Activated CD8-positive, alpha-beta memory T cell treated with anti-CD3 and anti-CD28 coated beads for 1 hour (primary cell): ENCODE measurements at places on chromosomes 7 and 10.
A peak's percentile ranks its signal among the peaks of the same experiment; 100 is the strongest.

- DNase-seq: no peak
These were observed 354.5 kb downstream of the WDR11 start for GRCh38 chr10:121205625-121206024.

DNA sequence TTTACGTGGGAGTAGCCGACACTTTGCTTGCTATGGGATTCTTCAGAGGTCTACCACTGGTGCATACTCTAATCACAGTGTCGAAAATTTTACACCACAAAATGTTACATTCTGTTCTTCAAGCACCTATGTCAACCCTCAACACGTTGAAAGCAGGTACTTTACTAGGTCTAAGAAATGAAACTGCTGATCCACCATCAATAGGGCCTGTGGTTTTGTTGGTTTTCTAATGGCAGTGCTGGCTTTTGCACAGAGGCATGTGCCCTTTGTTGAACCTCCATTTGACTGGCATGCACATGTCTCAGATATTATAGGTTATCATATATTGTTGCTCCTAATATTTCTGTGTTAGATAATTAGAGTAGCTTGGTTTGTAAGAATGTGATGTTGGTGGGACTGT lies 123.8 kb downstream of the CFTR start:
- DNase-seq: no peak

DNA sequence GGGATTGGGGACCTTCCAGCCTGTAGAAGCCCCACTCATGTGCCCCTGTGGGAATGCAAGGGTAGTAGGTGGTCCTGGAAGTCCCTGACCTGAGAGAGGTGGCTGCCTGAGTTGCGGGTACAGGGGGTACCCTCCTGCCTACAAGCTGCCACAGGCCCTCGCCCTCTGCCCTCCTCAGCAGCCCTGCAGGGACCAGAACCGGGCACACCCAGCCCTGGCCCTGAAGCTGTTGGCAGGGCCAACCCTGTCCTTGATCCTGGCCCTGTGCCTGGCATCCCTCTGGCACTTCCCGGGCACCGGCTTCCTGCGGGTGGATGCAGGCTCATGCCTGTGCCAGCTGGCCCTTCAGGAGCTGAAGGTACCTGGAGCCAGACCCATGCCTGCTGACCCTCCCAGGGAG lies 54.9 kb upstream of the ELN start:
- no peak for DNase-seq

GRCh38 chr10:93505075-93505474 lies 8.7 kb downstream of the CEP55 start:
- no peak for DNase-seq

GRCh38 chr7:53458636-53459035 lies 423.2 kb downstream of the POM121L12 start:
- DNase-seq: no peak

- no peak for DNase-seq
These were observed 28.6 kb downstream of the ORC5 start for GRCh38 chr7:104179178-104179577.

GRCh38 chr7:90119178-90119971 lies 34.9 kb upstream of the STEAP1 start:
- DNase-seq: no peak

DNA sequence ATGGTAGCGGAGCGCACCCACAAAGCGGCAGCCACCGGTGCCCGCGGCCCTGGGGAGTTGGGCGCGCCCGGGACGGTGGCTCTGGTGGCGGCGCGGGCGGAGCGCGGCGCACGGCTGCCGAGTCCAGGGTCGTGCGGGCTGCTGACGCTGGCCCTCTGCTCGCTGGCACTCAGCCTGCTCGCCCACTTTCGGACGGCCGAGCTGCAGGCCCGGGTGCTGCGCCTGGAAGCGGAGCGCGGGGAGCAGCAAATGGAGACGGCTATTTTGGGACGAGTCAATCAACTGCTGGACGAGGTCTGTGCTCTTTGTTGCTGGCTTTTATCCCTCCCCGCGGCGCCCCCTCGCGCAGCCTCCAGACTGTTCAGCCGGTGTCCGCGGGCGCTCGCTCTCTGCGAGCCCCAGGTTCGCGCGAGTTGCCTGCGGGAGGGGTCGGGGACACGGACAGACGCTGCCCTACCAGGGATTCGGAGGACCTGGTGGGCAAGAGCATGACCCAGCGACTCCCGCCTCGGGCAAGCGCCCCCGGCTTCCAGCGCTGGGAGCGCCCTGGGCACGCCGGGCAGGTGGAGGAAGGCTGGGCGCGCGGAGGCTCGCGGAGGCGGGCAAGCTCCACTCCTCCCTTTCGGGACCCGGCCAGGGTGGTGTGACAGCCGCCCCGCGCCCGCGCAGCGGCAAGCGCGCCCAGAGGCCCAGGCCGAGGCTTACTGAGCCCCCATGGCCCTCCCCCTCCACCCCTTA lies 887 bp downstream of the COL13A1 start:
- DNase-seq: no peak

DNA sequence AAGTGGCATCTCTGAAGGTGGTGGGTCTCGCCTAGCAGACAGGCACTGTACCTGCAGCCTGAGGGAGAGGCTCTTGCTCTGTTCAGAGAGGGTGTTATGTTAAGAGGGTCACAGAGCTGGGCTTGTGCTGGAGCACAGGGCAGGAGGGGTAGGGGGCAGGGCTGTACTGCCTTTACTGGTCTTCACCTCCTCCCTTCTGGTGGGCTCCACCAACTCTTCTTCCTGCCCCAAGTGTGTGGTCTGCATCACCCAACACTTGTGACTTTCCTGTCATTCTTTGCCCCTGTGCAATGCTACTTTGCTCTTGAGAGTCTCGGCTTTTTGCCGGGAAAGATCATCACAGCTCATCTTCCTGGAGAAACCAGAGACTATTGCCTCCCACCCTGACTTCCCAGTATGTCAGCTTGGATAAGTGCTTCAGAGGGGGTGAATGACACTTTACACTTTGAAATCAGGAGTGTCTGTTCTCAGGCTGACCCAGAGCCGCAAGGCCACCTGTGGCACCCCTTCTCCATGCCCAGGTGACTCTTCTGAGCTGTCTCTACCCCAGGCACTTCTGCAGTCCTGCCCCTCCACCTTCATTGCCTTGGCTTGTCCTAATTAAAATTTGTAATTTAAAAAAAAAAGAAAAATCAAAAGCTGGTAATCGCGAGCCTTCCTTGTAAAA lies 38.4 kb upstream of the IKZF1 start:
- DNase-seq: no peak

DNA sequence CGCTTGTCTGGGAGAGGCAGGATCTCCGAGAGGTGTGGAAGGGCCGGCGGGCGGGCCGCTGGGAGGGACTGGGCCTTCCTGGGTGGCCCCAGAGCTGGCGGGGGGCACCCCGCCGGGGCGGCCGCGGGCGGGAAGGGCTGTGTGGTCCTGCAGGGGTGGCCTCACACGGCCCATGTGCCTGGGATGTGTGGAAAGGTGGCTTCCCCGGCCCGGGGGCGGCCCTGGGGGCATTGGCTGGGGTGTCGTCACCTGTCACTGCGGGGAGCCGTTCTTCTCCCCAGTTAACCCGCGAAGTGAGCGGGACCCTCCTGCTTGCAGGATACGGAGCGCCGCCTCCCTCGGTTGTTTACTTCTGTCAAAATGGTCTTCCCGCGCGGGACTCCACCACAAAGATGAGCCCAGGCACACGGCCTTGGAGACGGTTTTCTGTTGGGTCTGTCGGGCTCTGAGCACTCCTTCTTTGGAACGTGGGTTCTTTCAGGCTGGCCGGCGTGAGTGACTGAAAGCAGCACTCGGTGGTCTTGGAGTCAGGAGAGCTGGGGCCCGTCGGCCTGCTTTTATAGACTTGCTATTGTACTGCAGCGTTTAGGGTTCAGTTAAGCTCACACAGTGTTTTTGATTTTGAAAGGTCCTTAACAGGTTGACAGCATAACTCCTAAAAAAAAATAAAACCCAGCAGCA lies 700 bp downstream of the SMC3 start:
- peak; percentile 7 for DNase-seq

GRCh38 chr10:75531571-75532031 lies 100.2 kb downstream of the LRMDA start:
- DNase-seq: no peak

DNA sequence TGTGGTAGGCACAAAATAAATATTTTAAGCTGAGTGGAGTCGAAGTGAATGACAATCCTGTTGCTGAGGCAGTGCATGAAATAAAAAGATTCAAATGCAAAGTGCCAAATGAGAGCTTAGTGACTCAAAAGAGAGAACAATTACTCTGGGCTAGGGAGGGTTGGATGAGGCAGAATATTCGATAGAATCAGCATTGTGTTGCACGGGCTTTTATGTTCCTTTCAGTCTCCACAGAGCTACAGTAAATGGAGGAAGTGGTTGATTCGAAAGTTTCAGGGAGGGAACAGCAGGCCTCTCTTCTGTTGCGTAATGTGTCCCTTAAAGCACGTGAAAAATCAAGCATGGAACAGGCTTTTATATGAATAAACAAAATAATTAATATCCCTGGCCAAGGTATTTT lies 599.3 kb upstream of the CELF2 start:
- no peak for DNase-seq

DNA sequence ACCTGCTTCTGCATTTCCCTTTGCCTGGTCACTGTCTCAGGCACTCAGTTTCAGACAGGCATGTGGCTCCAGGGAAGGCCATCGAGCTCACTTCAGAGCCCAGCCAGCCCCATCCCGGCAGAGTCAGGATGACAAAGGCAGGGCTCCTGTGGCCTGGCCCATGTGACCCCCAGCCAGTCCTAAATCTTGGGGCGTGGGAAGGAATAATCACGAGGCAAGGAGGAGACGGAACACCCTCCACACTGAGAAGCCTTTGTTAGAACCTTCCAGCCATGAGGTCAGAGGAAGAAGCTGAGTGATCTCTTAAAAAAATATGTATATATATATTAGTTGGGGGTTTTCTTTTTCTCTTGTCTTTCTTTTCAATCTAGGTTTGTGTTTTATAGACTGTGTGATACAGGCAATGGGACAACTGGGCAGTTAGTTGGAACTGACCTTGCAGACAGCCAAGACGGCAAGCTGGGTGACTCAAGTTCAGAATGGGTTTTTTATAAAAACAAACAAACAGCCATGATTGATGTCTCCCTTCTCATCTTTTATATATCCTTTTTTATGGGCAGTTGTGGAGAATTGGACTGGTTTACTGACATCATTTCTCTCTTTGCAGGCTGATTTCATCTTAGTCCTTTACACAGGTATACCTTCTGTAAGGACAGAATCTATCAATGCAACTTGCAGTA lies 60.8 kb downstream of the CHN2 start:
- DNase-seq: no peak

- DNase-seq: no peak
These were observed 172.3 kb downstream of the ADAM12 start for GRCh38 chr10:126215746-126216631.

DNA sequence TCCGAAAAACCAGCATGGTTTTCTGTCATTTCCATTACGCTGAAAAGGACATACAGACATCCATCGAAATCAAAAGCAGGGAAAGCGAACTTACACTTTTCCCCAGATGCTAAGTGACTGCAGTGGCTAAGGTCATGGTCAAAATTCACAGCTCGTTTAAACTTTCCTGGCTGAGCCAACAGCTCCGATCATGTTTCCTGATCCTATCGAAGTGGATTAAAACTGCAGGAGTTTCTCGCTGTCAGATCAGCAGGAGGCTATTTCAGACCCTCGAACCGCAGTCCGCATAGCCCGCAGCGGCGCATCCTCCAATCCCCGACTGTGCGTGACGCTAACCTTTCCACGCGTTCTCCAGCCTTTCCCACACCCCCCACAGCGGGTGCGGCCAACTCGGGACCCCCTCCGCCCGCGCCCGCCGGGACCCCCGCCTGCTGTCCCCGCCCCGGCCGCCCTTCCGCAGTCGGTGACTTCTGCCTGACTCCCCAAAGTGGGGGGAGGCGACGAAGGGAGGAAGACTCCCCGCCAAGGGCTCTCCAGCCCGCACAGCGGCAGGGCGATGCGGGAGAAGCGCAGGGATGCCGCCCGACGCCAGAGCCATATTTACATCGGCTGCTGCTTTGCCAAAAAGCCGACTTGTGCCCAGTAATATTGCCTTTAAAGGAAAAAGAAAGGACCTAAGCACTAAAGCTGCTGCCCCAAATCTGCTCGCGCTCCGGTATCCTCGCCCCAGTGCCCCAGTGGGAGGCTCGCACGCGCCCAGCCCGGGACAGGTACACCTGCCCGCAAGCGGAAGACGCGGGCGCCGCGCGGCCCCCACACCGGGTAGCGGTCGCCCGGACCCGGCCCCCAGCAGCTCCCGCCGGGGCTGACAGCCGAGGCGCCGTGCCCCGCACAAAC lies 1.2 kb downstream of the PIP4K2A start:
- DNase-seq: no peak

DNA sequence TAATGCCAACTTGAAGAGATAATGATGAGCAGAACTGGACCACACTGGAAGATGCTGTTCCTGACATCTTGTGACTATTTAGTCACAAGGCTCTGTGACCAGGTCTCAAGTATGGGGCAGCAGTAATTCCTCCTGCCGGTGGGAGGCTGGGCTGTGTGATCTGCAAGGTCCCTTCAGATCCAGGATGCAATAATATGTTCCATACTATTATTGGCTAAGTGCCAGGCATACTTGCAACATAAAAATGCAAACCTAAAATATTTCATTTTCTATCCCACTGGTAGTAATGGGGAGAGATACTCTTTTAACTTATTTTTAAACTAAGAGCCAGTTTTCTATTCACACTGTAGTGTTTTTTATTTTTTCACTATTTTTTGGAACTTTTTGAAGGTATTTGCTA lies 171.5 kb downstream of the CYP26A1 start:
- no peak for DNase-seq

GRCh38 chr10:4883079-4883739 lies 57.2 kb downstream of the AKR1E2 start:
- no peak for DNase-seq

DNA sequence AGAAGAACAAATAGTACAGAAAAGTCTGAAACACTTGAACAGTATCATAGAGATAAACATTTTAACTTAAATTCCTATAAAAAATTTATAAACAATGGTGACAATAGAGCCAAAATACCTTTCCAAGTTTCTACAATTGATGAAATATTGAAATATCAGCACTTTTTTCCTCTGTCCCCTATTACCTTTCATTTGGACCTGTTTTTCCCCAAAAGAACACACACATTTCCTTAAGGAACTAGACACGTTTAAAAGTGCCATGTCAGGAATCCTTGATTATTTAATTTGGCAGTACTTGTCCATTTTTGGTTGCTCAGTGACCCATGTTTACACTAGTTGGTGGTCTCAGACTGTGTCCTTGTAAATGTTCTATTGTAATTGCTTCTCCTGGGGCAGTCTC lies 162.6 kb downstream of the CTNNA3 start:
- no peak for DNase-seq

DNA sequence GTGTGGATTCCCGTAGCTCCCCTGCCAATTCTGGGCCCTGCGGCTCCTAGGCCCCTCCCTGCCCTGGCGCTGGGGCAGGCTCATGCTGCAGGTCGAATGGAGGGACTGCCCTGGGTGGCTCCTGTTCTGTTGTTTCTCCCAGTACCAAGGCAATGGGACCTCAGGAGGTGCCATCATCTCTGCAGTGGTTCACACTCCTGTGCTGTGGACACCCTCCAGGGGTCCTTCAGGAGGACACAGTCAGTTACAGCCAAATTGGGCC lies 138.3 kb downstream of the ZMIZ1 start:
- DNase-seq: no peak

GRCh38 chr10:58588673-58589265 lies 76.1 kb downstream of the BICC1 start:
- no peak for DNase-seq
